Stimulated activated CD8-positive, alpha-beta memory T cell treated with anti-CD3 and anti-CD28 coated beads, Interleukin-7, amount 100 ng/mL, for 1 hour (primary cell): ENCODE measurements at places on chromosomes 16 and 17.

- DNase-seq: no peak
Observed at GRCh38 chr17:79276821-79277220, 202.2 kb downstream of the ENGASE start.

DNA sequence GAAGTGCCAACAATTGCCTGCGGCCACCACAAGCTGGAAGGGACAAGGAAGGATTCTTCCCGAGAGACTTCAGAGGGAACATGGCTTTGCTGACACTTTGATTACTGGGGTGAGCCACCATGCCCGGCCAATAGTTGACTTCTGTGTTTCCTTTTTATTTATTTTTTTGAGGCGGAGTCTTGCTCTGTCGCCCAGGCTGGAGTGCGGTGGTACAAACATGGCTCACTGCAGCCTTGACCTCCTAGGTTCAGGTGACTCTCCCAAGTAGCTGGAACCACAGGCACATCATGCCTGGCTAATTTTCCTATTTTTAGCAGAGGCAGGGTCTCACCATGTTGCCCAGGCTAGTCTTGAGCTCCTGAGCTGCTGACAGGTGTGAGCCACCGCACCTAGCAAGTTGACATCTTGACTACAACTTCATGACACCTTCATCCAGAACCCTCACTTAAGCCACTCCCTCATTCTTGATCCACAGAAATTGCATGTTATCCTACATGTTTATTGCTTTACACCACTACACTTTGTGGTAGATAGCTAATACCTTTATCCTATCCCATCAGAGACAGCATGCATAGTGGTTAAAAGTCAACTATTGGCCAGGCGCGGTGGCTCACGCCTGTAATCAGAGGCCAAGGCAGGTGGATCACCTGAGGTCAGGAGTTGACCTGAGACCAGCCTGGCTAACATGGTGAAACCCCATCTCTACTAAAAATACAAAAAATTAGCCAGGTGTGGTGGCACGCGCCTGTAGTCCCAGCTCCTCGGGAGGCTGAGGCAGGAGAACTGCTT lies 16.1 kb upstream of the GPRC5C start:
- no peak for DNase-seq

DNA sequence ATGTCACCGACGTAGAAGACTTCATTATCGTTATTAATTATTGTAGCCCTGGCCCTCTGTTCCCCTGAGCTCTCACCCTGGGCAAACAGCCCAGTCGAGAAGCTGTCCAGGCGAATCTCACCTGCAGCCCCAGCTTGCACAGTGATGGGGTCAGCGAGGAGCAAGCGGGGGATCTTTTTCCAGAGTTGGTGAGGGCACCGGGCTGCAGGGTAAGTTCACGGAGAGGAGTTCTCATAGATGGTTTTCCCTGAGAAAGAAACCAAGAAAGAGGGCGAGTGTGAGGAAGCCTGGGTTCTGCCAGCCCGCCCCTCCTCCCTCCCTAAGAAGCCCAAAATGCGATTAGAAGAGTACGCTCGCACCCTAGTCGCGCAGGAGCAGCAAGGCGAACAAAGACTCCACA lies 436 bp downstream of the SPAG5 start:
- DNase-seq: no peak

DNA sequence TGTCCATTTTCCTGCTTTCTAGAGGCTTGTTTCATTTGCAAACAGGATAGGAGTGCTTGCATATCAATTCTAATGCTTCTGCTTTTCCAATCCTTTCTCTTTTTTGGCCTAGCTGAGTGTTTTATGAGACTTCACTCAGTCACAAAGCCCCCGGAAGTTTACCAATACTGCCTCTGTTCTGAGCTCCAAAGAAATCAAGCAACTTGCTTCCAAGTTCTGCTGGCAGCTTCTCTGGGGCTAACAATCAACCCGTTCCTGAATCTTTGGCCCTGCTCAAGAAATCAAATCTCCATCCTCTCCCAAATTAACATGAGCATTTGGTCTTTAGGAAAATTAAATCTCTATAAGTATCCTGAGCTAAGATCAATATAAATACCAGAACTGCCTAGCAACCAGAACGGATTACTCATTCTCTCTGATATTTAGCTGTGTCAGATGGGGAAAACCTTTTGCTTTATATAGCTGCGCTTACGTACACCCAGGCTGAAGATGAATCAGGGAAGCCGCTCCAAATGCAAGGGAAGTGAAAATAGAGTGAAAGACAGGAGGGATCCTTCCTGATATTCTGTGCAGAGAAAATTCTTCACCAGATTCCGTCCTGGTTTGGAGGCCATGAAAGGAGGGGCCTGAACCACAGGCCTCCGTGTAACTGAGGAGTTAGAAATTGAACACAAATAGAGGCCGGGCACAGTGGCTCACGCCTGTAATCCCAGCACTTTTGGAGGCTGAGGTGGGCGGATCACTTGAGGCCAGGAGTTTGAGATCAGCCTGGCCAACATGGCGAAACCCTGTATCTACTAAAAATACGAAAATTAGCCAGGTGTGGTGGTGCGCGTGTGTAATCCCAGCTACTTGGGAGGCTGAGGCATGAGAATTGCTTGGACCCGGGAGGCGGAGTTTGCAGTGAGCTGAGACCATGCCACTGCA lies 23.3 kb upstream of the GRB2 start:
- no peak for DNase-seq

DNA sequence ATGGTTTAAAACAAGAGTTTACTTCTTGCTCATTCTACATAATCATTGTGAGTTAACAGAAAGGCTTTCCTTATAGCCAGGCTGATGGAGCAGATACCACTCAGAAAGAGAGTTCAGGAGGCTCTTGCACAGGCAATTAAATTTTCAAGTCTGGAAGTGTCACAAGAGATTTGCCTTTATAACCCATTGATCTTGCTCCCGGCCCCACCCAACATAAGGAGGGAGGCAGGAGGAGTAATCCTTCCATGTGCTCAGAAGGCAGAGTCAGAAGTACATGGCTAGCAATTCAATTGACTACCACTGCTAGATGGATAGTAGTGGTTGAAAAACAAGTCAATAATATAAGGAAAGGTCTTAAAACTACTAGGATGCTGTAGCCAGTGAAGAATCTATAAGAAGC lies 346.3 kb upstream of the CDH11 start:
- no peak for DNase-seq

- DNase-seq: no peak
Observed at GRCh38 chr17:20779521-20779920, 200.0 kb downstream of the CDRT15L2 start.

GRCh38 chr17:52237151-52237550 lies 78.6 kb upstream of the CA10 start:
- DNase-seq: no peak

GRCh38 chr17:35460354-35460851 lies 11.8 kb upstream of the SLFN13 start:
- peak; percentile 15 for DNase-seq

- no peak for DNase-seq
Observed at GRCh38 chr17:79002291-79002690, 7.3 kb downstream of the CANT1 start.

- DNase-seq: no peak
Observed at GRCh38 chr17:2453325-2453724, 52.5 kb upstream of the MNT start.
